ENCODE measurements at places on chromosomes 2 and 18.

DNA sequence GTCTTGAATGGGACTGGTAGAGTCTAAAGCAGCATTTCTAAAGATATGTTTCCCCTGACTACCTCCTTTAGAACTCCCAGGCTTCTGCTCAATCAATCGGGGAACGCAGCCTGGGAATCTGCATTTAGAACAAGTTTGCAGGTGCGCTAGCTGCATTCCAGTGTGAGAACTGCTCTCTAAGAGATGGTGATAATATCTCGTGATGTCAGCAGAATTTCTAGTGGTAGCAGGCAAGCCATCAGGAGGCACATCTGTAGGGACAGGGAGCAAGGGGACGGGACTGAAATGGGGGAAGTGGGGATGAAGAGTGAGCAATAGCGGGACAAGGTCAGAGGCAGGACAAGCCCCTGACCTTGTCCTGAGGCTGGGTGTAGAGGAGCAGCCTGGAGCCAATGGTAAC is 120.3 kb upstream of the DNMT3A start:
- no peak for DNase-seq

- no peak for DNase-seq
Observed at GRCh38 chr2:236763857-236764256, 194.2 kb downstream of the ACKR3 start.

- peak; percentile 1 for DNase-seq
Observed at GRCh38 chr2:152950126-152950525, 231.7 kb downstream of the ARL6IP6 start.

DNA sequence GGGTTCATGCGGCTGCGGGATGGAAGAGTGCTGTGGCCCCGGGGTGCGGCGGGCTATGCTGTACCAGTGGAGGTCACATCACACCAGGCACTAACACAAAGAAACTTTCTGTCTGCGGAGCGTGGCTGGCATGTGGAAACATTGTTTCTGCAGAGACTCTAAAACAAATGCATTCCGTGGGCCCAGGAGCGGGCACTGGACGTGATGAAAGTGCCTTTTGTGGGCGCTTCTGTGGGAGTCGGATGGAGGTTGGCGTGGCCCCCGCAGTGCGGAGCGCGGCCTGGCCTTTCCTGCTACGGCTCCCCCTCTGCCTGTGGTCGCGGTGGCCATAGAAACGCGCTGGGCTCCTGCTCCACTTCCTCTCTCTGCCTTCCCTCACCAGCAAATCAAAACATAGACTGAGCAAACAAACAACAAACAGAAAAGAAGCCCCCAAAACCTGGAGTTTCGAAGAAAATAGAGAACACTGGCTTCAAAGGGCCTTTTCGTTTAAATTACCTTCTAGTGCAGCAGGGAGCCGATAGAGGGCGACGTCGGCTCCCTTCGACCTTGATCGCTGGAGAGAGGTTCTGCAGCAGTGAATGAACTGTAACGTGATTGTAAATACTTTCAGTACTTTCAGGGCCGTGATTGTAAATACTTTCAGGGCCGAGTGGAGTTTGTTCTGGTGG is 51.4 kb downstream of the KIF5C start:
- DNase-seq = peak; percentile 19

- peak; percentile 64 for DNase-seq
Observed at GRCh38 chr2:151459358-151459757, 49.7 kb downstream of the RIF1 start.

GRCh38 chr18:46622999-46623398 is 34.0 kb downstream of the LOXHD1 start:
- peak; percentile 28 for DNase-seq

DNA sequence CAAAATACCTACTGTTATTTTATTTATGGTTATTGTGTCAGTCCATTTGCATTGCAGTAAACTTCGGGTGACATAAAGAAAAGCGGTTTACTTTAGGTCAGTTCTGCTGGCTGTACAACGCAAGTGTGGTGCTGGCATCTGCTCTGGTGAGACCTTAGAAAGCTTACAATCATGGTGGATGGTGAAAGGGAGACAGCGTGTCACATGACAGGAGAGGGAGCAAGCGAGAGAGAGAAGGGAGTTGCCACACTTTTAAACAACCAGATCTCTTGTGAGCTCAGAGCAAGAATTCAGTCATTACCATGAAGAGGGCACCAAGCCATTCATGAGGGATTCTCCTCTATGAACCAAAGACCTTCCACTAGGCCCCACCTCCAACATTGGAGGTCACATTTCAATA is 2.0 kb upstream of the FAM171B start:
- no peak for DNase-seq

DNA sequence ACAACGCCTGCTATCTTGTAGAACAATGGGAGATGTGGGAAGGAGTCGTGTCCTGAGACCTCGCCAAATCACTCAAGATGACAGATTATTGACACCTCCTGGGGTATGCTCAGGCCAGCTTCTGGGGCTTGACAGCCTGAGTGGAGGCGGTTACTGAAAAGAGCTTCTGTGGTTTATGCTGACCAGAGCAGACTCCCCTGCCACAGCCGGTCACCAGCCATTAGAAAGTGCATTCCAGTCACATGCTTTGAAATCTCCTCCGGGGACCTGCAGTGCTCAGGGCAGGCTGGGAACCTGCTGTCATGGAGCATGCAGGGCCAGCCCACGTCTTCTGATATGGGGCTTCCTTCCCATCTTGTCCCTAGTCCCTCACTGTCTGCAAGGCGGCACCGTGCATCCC is 215.9 kb downstream of the SEPTIN10 start:
- no peak for DNase-seq

All from fibroblast of the aortic adventitia (primary cell).